ENCODE measurements at places on chromosomes 6 and 20. TPM values are rescaled to one million over a fixed set of nuclear protein-coding genes. Genes with fewer than 3 reads are reported as not detected.

Gene ALDH5A1
- total RNA-seq, result 23.3 TPM

Gene PSORS1C1
- total RNA-seq, result 1.2 TPM

Gene TRIM40
- total RNA-seq, result not detected

- no peak for DNase-seq
Measured at GRCh38 chr6:63579937-63580703, 7.8 kb downstream of the LOC128125822 start.

GRCh38 chr6:105836889-105837288 lies 249.2 kb upstream of the PRDM1 start:
- DNase-seq, result no peak

GRCh38 chr6:15888798-15889772 lies 226.3 kb upstream of the DTNBP1 start:
- DNase-seq, result no peak

DNA sequence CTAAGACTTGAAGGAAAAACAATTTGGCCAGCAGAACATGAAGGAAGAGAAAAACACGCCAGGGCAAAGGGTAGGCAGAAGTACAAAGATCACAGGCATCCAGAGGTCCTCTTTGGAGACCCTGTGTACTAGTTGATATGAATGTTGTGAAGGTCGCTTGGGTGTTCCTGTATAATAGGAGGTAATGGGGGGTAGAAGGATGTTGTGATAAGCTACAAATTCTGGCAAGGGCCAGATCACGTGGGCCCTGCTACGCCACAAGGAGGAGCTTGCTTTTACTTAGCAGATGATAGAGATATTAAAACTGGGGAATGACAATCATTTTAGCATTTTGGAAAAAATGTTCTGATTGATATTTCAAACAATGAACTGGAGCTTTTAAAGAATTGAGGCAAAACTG lies 878 bp upstream of the HLA-DMA start:
- DNase-seq, result no peak

DNA sequence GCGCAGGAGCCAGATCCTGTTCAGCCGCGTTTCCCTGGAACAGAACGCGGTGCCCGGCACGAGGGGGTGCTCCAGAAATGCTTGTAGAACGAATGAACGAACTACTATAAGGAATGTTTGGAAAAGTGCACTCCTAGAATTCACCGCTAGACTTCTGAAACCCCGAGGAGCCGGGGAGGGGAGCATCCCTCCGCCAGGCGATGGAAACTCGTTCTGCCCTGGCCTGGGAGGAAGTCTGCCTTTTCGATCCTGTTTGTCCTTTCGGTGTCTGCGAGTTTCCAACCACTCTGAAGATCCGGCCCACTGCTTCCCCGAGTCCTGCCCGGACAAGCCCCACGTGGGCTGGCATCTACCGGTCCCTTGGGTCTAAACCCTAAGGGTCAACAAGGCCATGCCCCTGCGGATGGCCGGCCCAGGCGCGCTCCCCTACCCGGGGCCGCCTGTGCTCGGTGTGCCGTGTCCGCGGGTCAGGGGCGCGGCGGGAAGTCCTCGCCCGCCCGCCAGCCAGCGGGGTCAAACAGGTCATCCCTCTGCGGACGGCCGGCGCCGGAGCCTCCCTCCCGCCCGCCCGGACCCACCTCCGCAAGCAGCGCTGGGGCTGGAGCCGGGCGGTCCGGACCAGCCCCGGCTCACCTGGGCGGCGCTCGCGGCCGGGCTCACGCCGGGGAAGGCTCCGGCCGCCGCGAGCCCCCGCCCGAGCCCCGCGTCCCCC lies 526 bp downstream of the SULF2 start:
- peak; percentile 62 for DNase-seq

- no peak for DNase-seq
Measured at GRCh38 chr6:132275066-132275970, 126.0 kb downstream of the MOXD1 start.
